Stimulated activated CD4-positive, alpha-beta T cell treated with anti-CD3 and anti-CD28 coated beads, Interleukin-1b, Interleukin-23, amount 100 ng/mL, for 1 hour (primary cell): ENCODE measurements at places on chromosomes 7 and 10.

DNA sequence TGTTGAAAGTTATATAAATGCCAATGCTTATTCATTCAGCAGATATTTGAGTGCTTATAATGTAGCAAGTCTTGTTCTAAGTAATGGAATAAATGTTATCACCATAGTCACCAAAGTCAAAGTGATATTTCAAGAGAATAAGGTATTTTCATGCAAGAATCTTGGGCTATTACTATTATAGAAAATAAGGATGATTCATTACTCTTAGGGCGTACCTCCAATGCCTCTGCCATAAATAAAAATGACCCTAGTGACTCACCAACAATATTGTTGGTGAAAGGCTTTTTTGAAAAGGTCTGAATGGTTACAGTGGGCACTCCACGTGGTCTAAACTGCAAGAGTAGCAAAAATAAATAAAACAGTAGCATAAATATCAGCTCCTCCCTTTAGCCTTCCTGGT lies 68.4 kb downstream of the RALA start:
- DNase-seq = no peak

- no peak for DNase-seq
Measured at GRCh38 chr10:102863660-102864059, 5.6 kb upstream of the AS3MT start.

- no peak for DNase-seq
Measured at GRCh38 chr10:114995468-114996247, 57.7 kb downstream of the TRUB1 start.

GRCh38 chr10:130341356-130341755 lies 205.2 kb downstream of the GLRX3 start:
- DNase-seq = no peak

- DNase-seq = no peak
Measured at GRCh38 chr10:53356616-53357349, 584.2 kb upstream of the MBL2 start.
